ENCODE measurements at places on chromosomes 6 and 20.

DNA sequence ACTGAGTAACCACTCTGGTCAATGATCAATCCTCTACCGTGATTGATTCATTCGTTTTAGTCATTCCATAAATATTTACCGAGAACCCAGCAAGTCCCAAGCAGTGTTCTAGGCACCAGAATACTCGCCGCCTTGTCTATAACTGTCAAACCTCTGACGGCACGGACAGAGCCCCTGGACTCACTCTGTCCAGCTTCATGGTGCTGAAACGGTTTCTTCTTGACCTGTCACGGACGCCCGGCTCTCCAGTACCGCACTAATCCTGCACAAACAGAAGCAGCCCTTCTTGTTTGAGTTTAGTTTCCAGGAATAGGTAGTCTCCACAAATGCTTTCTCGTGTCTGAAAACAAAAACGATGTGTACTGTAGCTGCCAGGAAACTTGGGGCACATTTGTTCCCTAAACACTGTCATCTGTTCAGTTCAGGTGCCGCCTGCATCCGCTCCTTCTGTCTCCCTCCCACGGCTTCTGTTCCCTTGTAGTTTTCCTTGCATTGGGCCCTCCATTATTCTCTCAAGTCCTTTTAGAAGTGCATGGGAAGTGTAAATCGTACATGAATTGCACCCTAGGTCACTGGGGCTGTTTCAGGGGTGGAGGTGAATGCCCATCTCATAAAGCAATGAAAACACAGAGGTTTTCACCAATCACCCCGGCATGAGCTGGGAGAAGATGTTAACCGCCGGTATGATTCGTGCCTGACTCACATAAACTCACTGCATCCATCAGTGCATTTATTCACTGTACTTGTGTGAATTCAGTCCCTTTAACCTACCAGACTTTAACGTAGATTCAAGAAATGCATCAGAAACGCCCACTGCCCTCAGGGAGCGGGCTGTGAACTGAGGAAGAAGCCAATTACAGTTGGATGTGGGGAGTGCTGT lies 209.3 kb upstream of the CDH4 start:
- no peak for DNase-seq

DNA sequence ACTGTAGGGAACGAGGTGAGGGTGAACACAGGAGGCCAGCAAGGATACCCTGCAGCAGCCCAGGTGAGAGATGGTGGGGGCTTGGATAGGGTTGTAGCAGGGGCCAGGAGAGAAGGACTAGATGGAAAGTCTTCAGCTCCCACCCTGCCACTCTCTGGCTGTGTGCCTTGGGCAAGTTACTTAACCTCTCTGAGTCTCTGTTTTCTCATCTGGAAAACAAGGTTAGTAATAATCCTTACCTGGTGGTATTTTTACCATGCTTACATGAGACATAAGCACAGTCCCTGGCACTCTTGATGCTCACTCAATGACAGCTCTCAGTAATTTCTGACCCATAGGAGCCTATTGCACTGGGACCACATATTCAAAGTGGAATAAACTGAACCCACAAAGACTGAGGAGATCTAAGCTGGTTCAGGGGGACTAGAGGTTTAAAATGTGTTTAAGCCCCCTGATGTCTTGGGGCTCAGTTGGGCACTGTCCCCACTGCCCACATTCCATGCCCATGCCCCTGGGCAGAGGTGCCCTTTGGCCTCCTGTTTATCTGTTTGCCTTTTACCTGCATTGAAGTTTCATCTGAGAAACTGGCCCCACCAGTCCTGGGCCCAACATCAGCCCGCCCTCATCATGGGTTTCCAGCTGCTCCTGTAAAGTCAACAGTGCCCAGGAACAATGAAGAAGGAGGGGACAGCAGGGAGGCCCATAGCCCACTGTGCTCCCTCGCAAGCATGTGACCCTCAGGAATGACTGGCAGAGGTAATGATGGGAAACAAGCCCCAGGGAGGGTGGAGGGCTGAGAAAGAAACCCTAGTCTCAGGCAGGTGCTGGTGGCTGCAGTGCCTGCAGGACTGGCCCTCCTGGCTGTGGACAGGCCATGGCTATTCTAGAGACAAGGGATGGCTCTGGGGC lies 104.0 kb downstream of the VEGFA start:
- DNase-seq = no peak

GRCh38 chr20:48621376-48622078 lies 206.3 kb downstream of the PREX1 start:
- DNase-seq = no peak

GRCh38 chr6:46983007-46983411 lies 59.1 kb downstream of the ADGRF1 start:
- DNase-seq = no peak

DNA sequence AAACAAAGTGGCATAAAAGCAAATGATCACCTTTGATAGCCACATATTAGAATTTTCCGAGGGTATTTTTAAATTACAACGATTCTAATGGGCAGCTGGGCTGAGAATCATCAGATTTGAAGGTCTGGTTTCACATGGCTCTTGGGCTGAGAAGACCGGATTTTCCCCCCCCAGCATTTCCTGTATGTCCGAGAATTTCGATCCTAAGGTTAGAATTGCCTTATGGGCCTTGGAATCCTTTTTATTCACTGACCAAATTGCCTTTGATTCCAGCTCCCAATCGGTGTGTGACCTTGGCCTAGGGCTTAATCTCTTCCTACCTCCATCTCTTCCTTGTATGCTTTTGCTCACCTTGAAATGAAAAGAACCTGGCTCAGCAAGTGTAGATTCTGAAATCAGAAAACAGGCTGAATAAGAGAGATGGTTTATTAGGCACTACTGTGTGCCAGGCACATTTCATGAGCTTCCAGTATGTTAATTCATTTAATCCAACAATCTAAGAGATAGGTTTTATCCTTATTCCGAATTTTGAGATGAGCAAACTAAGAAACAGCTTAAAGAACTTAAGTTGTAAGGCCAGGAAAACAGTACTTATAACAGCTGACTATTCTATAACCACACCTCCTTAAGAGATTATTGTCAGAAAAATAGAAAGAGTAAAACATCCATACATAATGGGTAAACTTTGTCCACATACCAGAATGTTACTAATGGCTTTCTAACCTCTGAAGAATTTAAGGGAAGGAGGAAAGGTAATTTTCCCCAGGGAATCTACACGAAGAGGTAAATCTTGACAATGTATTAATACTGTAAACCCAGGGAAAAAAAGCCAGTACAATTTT lies 39.4 kb downstream of the HFE start:
- no peak for DNase-seq

GRCh38 chr20:35306931-35307517 lies 14.8 kb upstream of the FAM83C start:
- no peak for DNase-seq

DNA sequence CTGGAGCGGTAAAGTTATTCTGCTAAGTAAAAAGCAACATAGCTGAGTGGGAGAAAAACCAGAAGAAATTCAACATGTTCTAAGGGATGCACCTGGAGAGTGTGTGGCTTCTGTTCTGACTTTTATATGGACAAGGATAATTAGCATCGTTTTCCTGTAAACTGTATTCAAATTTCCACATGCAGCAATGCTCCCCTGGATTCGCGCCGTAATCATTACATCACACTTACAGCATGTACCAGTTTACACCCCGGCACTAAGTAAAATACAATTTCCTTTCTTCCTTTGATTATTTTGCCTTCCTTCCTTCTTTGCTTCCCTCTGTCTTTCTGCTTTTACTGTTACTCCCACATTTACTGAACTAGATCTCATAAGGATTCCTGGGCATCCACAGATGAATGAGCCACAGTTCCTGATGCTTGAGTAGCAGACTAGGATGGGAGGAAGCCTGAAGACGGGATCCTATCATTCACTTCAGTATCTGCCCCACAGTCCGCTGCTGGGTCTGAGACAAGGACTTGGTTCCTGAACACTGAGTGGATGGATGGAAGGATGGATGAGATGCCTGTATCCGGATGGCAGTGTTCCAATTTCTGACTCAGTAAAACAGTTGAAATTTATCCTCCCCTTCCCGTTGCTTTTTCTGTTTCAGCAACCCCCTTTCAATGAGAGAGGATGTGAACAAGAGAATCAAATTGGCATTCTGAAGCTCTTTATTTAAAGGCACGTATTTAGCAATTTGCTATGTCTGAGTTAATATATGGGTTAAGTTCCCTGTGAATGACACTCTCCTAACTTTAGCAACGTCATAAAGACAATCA lies 174.6 kb downstream of the GJA10 start:
- DNase-seq = no peak

- no peak for DNase-seq
These were observed 254.9 kb downstream of the ERMARD start for GRCh38 chr6:170006071-170006899.

GRCh38 chr6:77470983-77471382 lies 7.7 kb upstream of the HTR1B start:
- DNase-seq = no peak

DNA sequence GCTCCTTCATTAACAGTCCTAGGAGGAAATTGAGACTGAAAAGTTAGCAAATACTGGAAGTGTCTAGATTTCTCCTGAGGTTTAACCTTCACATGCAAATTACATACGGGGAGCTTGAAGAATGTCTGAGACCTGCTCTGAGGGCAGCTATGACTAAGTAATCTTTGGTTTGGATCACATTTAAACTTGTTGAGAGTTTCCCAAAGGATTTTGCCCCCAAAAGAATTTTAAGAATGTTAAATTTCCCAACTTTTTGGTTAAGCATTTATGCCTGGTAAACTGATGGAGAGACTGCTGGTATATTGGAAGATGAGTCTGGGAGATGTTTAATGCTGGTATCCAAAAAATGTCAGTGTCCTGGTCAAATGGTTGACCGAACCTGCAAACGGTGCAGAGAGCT lies 97.0 kb downstream of the RREB1 start:
- DNase-seq = no peak

DNA sequence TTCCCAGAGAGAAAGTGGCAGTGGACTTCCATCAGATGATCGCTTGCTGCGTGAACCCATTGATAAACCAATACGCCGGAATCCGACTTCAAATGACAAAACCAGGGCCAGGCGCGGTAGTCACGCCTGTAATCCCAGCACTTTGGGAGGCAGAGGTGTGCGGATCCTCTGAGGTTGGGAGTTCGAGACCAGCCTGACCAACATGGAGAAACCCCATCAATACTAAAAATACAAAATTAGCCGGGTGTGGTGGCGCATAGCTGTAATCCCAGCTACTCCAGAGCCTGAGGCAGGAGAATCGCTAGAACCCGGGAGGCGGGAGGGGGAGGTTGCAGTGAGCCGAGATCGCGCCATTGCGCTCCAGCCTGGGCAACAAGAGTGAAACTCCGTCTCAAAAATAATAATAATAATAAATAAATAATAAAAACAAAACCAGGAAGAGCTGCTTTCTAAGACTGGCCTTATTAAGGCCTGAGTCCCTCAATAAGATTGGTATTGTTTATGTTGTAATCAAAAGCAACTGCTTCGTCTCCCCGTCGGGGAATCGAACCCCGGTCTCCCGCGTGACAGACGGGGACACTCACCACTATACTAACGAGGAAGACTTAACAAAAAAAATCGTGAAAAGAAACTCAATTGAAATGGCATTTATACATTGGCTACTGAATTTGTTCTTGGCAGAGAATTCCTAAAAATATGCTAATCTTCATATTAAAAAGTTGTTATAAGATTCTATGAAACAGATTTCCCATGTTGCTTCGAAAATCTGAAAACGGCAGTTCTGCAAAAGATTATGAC lies 110.2 kb upstream of the ZNF184 start:
- peak; percentile 62 for DNase-seq

DNA sequence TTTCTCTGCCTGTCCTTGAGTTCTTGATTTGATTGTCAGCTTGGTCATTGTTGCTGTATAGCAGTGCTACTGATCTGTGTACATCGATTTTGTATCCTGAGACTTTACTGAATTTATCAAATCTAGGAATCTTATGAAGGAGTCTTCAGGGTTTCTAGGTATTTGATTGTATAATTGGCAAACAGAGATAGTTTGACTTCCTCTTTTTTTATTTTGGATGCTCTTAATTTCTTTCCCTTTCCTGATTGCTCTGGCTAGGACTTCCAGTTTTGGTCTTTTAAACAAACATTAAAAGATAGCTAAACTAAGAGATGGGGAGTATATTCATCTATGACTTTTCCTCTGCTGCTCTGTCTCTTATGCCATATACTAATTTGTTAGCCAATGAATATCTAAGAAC lies 62.4 kb downstream of the NCOA7 start:
- DNase-seq = no peak

DNA sequence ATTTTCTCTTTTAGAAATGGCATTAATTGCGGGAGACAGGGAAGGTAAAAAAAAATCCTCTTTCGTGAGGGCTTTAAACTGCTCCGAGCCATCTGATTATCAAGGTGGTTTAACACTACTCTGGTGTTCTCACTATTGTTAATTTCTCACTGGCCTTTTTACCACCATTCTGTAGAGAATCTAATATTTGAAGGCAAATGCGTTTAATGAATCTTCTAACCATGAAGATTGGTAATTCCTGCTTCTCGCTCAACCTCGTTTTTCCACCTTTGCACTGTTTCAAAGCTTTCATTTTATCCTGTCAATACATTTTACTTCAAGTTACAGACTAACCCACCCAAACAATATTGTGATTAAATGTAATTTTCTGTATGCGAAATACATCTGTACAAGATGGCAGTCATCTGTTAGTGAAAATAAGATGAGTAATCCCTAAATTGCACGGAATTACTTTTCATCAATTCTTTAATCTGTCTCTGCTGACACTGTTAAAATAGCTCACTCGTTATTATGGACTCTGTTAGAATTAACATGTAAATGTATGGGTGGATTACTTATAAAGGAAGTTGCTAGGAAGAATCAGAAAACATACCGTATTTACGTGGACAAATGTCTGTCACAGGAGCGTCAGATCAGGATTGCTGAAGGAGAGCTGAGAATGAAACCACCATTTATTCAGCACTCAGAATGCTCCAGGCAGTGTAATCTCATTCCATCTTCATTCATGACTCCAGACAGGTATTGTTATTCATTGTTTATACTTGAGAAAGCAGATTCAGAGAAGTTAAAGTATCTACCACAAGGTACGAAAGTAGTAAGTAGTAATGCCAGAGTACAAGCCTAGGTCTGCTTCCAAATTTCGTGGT lies 1.1 kb upstream of the LCA5 start:
- DNase-seq = no peak

GRCh38 chr20:22302039-22302438 lies 282.3 kb downstream of the FOXA2 start:
- no peak for DNase-seq

DNA sequence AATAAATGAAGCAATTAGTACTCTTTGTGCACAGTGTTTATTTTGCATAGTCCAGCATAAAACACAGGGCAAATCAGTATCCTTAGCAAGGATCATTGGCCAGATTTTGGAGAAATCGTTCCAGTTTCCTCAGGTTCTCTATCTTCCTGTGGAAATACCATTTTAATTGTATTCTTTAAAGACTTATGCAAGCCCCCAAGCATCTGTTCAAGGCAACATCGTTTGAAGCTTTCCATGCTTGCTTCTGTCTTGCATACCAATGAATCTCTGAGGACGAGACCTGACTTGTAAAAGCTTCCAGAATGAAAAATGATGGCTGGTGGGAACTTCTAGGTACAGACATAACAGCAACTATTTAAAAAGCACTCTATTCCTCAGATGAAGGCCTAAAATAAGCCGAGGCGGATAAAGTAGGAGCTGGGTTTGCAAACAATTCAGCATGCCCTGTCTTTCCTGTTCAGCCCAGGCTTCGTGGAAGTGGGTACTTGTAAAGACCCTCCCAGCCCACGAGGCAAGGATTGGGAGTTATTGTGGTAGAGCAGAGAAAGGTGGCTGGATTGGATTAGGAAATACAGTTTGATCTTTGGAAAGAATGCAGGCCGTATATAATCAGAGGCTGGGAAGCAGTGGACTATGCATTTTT lies 21.6 kb downstream of the NRSN1 start:
- DNase-seq = no peak

Data from stimulated activated CD4-positive, alpha-beta T cell treated with anti-CD3 and anti-CD28 coated beads, Interleukin-12 subunit alpha, Interleukin-12 subunit beta, amount 100 ng/mL, for 48 hours (primary cell).